ENCODE measurements at places on chromosomes 4 and X.

GRCh38 chr4:151039733-151040132 is 24.6 kb upstream of the LRBA start:
- no peak for DNase-seq

DNA sequence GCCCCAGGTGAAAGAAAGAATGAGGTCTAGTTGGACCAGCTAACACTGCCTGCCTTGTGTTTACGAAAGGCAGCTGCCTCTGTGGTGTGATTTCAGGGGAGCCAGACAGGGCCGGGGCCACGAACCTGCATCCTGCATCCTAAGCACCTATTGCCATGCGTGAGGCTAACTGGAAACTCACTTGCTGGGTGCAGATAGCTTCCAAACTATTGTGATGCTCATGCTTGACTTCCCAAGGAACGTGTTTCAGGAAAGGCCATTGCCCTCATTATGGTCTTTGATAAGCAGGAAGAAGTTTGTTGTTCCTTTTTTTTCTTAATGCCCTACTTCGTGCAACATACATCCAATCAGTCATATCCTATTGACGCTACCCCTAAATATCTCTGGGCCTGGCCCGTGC is 2.3 kb upstream of the IRF2 start:
- no peak for DNase-seq

GRCh38 chr4:142036795-142037583 is 400.6 kb downstream of the IL15 start:
- no peak for DNase-seq

GRCh38 chr4:2287594-2287915 is 25.6 kb upstream of the MXD4 start:
- DNase-seq, result no peak

DNA sequence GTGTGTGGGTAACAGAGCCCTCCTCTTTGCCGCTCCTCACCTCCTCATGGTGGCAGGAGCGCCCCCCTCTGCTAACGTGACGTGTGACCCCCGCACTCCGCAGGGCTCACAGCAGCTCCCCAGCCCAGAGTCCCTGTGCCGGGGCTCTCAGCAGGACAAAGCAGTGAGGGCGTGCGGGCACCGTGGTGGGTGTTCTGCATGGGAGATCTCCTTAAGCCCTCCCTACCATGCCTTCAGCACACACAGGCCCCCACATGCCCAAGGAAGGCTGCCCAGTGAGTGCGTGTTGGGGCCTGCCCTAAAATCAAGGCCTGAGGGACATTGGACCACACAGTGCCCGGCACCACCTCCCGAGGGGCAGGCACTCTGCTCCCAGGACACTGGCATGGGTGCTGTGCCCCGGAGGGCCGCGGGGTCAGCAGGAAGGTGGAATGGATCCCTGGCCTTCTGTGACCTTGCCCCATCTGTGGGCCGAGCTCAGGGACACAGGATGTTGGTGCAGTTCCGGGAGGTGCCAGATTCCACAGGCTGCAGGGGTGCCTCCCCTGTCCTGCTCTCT is 10.1 kb downstream of the PSAPL1 start:
- DNase-seq, result no peak
